ENCODE measurements at places on chromosomes 4 and X.

DNA sequence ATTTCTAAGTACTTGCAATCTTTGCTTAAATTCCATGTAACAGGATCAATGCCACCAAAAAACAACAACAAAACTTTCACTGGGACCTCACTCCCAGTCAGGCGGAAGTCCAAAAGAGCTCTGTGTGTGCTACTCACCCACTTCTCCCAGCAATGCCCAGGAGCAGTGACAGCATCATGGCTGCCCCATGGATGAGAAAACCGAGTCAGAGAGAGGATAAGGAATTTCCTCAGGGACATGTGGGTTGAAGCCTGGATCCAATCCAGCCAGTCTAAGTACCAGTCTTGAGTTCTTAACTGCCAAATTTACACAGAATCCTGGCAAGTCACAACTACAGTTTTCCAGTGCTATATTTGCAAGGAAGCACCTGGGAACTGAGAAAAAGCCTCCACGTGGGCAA, 64.5 kb downstream of the STX18 start:
- DNase-seq: peak; percentile 59

DNA sequence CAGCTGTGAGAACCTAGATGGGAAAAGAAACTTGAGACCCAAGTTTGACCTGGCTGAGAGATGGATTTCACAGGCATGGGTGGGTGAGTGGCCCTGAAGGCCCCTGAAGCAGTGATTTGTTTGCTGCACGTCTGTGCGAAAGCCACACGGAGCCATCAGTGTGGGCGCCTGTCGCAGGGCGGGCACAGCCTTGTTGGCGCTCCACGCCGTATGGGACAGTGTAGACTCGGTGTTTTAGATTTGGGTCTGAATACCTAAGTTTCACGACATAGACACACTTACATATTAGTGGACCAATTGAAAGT, 21.9 kb upstream of the UVSSA start:
- DNase-seq: no peak

DNA sequence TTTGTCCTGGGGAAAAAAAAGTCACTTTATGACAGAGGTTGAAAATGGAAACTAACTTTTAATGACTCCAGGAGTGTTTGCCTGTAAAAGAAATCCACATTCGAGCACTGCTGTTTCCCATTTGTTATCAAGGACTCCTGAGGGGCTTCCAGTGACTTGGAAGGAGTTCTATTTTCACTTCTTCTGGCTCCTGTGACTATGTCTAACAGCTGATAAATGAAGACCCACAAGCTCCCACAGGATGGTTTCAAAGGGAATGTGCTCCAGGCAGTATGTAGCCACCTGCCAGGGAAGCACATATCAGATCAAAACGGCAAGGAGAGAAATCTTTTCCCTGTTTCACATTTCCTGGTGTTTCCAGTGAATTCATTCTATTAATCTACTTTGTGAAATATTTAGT, 159.8 kb upstream of the FAM241A start:
- DNase-seq: no peak

- peak; percentile 75 for DNase-seq
These were observed 227.6 kb downstream of the PRDM5 start for GRCh38 chr4:120694973-120695372.

DNA sequence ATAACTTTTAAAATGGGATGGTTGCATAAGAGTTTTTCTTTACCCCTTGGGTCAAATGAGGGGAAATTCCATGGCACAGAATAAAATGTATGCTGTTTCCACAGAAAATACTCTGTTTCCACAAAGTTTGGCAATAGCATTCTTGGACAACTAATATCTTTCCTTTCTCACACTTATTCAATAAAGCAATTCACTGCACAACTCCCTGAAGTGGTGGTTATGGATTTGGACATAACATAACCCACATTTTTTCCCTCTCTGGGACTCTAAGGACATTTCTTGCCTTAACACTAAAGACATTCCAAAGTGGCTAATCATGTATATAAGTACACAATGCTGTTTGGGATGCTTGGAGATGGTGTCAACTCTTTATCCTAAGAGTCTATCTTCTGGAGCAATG, 51.7 kb upstream of the GPM6B start:
- DNase-seq: peak; percentile 84

DNA sequence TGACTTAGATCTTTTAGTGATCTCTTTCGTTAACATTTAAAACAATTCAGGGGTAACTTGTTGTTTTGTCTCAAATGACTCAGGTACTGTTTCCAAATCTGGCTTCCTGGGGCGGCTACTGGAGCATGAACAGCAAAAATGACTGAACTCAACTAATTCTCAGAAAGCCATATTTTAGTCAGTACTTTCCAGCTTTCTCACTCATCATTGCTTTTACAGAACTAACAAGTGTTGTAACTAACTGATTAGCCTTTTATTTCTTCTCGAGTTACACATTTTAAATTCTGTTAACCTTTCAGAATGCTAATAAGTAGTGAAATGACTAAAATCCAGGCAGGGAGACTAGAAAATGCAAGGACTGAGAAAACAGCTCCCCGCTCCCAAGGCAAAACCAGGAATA, 55.3 kb downstream of the JADE3 start:
- no peak for DNase-seq
